ENCODE measurements at places on chromosomes 12 and 14.

- no peak for DNase-seq
These were observed 10.5 kb downstream of the AKT1 start for GRCh38 chr14:104784846-104785707.

DNA sequence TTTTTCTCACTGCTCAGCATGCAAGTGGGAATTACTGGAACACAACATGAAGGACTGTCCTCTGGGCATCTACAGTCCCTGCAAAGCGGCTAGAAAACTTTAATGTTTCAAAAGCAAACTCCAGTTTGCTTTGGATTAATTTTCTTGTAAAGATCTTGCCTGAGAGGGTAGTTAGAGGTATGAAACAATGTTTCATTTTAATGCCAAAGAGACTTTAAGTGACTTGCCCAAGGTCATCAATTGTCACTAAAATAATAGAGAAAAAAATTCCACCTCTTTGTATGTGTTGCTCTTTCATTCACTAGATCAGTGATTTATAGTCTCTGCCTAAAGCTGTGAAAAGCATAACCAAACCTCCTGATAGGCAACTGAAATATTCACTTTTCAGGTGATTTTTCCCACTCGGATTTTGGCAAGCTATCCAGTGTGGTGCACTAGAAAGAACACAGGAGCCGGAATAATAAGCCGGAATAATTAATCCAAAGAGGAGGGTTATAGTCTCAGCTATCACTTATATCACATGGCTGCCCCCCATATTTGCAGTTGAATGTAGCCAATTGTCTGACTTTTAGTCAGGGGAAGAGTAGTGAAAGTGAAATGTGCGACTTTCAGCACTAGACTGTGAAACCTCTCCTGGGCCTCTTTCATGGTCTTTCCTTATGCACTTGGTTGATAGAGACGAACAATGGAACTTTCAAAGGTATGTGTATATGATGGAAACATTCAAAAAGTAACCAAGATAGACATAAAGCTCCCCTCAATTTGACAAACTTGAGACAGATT, 107.7 kb downstream of the SLC6A15 start:
- no peak for DNase-seq

DNA sequence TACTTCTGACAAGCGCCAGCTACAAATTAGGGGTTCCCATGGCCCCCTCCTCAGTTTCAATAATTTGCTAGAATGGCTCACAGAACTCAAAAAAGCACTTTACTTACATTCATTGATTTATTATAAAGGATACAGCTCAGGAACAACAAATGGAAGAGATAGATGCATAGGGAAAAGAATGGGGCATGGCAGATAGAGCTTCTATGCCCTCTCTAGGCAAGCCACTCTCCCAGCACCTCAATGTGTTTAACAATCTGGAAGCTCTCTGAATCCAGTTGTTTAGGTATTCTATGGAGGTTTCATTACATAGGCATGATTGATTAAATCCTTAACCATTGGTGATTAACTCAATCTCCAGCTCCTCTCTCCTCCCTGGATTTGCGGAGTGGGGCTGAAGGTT, 184.5 kb upstream of the DAAM1 start:
- DNase-seq = no peak

GRCh38 chr14:22492622-22493542, 96.1 kb downstream of the DAD1 start:
- DNase-seq = no peak

- DNase-seq = no peak
These were observed 116.3 kb downstream of the TGFB3 start for GRCh38 chr14:75865531-75865930.

DNA sequence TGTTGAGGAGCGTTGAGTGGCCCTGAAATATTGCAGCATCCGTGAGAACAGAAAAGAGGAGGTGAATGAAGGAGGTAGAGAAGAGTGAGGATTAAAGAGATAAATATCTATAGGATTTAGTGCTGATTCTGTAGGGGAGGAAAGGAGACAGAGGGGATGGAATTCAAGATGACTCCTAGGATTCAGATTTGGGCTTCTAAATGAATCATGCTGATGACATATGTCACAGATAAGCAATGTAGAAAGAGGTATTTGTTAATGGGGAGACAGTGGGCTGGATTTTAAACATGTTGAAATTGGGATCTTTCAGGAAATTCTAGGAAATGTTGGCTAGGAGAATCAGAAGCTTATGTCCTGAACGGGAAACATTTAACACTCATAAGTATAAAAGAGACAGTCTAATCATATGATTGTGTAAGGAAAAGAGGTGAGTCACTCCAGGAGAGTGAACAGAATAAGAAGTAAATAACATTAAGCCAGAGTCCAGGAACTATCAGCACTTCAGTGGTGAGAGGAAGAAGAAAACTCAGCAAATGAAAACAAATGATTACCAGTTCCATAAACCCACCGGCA, 58.1 kb upstream of the DIO2 start:
- no peak for DNase-seq

- no peak for DNase-seq
These were observed 12.9 kb upstream of the RNASE12 start for GRCh38 chr14:20603813-20604690.

DNA sequence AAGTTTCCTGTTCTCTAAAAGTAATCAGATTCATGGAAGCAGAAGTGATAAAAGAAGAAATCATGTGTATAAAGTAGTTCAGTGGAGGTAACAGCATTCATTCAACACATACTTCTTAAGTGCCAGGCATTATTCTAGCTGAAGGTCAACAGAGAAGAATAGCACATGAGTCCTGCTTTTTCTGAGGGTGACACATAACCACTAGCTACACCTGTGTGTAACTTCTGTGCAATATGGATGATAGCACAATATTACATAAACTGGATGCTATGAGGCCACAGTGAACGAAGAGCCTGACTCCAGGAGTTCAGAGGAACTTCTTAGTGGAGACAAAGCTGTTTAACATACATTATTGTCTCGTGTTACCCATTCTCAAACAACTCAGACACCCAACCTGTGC, 114.3 kb upstream of the PCED1B start:
- DNase-seq = no peak

DNA sequence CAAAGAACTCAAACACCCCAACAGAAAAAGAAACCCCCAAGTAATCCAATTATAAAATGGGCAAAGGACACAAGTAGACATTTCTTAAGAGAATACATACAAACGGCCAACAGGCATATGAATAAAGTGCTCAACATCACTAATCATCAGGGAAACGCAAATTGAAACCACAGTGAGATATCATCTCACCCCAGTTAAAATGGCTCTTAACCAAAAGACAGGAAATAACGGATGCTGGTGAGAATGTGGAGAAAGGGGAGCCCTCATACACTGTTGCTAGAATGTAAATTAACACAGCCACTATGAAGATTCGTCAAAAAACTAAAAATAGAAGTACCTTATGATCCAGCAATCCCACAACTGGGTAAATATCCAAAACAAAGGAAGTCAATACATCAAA, 52.4 kb downstream of the CLMN start:
- DNase-seq = no peak

DNA sequence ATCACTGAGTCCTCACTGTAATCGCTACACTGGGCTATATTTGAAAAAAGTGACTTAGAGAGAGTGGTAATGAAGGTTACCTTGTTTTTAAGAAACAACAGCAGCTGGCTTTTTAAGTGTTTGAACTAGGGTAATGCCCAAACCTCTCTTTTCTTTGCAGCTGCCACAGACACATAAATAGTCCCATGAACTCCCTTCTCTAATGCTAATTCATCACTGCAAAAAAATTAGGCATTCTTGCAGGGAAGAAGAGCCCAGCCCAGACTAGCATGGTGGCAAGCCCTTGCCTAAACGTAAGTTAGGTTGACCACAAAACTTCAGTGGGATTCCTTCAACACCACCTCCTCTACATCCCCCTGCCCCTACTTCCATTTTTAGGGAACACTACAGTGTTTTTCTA, 17.9 kb upstream of the MED6 start:
- no peak for DNase-seq

GRCh38 chr14:94051115-94051514, 25.0 kb downstream of the OTUB2 start:
- DNase-seq = peak; percentile 53

GRCh38 chr12:58007875-58008274, 66.5 kb downstream of the ATP23 start:
- DNase-seq = no peak

GRCh38 chr14:102008891-102009290, 44.5 kb downstream of the DYNC1H1 start:
- no peak for DNase-seq

- no peak for DNase-seq
These were observed 2.0 kb upstream of the ACVR1B start for GRCh38 chr12:51949342-51950030.

GRCh38 chr12:114238808-114239207, 167.1 kb downstream of the TBX5 start:
- no peak for DNase-seq

DNA sequence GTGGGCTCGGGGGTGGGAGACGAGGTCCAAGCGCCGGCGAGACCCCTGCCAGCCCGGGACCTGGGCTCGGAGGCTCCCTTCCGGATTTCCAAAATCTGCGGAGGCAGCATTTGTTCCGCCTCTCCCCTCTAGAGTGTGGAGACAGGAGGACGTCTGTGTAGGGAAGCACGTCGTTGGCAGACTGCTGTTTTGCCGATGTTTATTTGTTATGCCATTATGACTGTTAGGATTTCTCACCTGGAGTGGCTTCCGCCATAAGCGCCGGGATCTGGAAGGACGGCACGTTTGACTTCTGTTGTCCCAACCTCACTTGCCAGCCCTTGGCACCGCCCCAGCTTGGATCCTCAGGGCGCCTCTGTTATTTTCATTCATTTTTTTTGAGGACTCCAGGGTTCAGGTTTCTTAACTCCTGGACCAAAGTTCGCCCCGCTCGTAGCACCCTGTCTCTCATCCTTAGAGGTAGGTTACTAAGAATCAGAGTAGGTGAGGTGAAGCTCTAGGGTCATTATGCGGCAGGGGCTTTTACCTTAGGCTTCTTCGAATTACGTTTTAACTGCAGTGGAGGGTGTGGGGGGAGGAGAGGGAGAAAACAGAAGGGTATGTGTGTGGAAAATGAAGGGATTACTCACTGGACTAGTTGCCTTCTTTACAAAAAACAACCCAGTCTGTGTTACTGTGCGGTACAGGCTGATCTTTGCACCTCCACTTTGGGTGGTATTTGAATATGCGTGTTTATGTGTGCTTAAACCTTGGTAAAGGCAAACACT, 547 bp upstream of the PYGL start:
- DNase-seq = peak; percentile 61

DNA sequence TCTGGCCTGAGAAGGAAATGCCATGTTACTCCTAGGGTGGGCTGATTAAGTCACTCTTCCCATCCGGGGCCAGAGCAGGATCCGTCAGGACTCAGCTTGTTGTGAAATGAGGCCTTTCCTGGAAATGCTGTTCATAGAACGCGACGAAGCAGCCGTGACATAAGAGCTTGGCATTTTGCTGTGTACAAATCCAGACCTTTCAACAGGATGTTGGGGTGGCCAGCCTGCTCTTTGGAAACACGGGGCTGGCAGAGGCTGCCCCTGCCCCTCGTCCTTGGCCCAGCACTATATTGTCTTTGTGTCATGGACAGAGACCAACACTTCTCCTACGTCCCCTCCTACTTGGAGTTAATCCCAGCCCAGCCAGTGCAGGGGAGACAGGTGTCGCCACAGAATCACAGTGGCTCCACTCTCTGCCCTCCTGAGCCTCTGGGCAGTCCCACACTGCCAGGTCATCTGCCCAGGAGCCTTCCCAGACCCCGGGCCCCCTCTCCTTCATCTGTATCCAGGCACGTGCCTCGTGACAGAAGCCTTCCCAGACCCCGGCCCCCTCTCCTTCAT, 18.6 kb upstream of the EIF5 start:
- no peak for DNase-seq

Measured in C1 segment of cervical spinal cord (tissue), 14 donors.